ENCODE measurements at places on chromosomes 1 and 21. TPM values are rescaled to one million over a fixed set of nuclear protein-coding genes. Genes with fewer than 3 reads are reported as not detected.

- peaks cover 67% of the 10 kb centered on the region for H3K4me1 ChIP-seq
- no peak overlapping the region for H3K4me3 ChIP-seq
- H3K27me3 ChIP-seq: no peaks in the 10 kb centered on the region
- no peak overlapping the region for H3K27ac ChIP-seq
Observed at GRCh38 chr1:156510709-156511108, 10.1 kb upstream of the MEF2D start.

DNA sequence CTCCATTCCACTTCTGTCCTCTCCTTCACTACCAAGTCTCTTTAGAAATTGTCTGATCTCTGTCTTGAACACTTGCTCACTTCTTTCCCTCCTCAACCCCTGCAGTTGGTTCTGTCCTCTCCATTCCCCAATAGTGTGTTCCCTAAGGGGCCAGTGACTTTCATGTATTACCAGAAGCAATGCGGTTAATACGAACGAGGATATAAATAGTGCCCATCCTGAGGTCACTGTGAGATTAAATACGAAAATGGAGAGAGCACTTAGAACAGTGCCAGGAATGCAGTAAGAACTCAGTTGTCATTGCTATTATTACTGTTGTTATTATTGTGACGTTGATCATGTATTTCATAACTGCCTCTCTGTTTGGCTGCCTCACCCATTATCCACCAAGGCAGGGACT, 53.0 kb upstream of the ARTN start:
- DNase-seq: no peak
- H3K4me3 ChIP-seq: no peak overlapping the region
- no peaks in the 10 kb centered on the region for H3K27me3 ChIP-seq
- no peaks in the 10 kb centered on the region for H3K36me3 ChIP-seq

DNA sequence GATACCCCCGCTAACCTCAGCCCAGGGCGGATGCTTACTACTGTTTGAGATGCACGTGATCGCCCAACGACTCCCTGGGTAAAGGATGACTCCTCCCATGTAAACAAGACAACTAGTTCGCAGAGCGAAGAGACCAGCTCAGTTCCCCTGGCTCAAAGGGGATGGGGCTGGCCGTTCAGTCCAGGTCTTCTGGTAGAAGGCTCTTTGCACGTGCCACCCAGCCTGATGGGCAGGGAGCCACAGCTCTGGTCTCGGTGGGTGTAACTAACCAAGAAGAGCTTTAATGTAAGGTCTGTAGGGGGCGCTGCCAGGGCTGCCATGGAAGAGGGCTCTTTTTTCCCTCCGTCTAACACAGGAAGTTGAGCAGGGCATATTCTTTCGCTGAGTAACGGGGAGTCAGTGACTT, 49.4 kb upstream of the PARP1 start:
- peaks cover 22% of the 10 kb centered on the region for H3K4me1 ChIP-seq
- no peak overlapping the region for H3K27ac ChIP-seq
- peak overlapping the region; percentile 74 for H3K4me3 ChIP-seq
- H3K27me3 ChIP-seq: no peaks in the 10 kb centered on the region
- DNase-seq: peak; percentile 67

TTC22 gene
- 13.3 TPM for total RNA-seq

SPRR2D gene
- total RNA-seq: not detected

BTF3L4 gene
- total RNA-seq: 28.3 TPM

GRCh38 chr1:90591355-90591969, 125.6 kb downstream of the BARHL2 start:
- H3K4me3 ChIP-seq: no peak overlapping the region
- DNase-seq: no peak
- H3K4me1 ChIP-seq: no peaks in the 10 kb centered on the region
- H3K27ac ChIP-seq: no peak overlapping the region
- peaks cover 6% of the 10 kb centered on the region for H3K36me3 ChIP-seq

GUCA2A gene
- not detected for total RNA-seq

DNA sequence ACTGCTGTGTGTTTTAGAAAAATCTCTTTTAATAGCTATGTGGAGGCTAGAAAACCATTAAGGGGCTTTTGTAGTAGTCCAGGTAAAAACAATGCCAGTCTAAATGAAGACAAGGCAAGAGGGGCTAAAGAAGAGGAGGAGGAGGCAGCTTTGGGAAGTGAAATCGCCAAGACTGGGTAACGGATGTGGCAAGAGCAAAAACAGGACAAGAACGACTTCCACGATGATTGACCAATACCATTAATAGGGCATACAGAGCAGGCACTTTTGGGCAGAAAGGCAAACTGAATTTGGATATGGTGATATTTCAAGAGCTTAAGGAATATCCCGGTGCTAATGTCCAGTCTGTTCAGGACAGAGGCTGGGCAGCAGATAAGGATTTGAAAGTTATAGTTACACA, 22.0 kb downstream of the COA6 start:
- peaks cover 31% of the 10 kb centered on the region for H3K4me1 ChIP-seq
- no peak overlapping the region for H3K4me3 ChIP-seq
- DNase-seq: no peak
- no peaks in the 10 kb centered on the region for H3K27me3 ChIP-seq
- peaks cover 5% of the 10 kb centered on the region for H3K36me3 ChIP-seq

DNA sequence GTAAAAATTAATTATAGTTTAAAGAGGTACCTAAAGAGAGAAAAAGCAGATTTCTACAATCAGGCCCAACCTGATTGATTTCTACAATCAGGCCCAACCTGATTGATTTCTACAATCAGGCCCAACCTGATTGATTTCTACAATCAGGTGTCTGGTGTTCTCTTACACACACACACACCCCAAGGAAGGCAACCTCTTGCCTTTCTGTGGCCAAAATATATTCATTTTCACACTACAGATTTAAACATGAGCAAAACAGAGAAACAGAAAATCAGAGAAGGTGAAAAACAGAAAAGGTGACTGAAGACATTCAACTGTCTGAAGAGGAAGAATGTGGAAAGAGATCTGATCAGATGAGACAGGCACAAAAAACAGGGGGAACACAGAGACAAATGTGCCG, 104.5 kb downstream of the SMYD2 start:
- H3K27ac ChIP-seq: no peak overlapping the region
- H3K36me3 ChIP-seq: no peaks in the 10 kb centered on the region
- H3K4me1 ChIP-seq: peaks cover 50% of the 10 kb centered on the region

- H3K4me1 ChIP-seq: peaks cover 28% of the 10 kb centered on the region
- H3K27me3 ChIP-seq: peaks cover 46% of the 10 kb centered on the region
- DNase-seq: no peak
- no peak overlapping the region for H3K27ac ChIP-seq
- peak overlapping the region; percentile 76 for H3K4me3 ChIP-seq
Observed at GRCh38 chr1:26162220-26162709, 3.4 kb downstream of the FAM110D start.

GRCh38 chr1:15259622-15260007, 12.6 kb downstream of the FHAD1 start:
- H3K27me3 ChIP-seq: peaks cover 78% of the 10 kb centered on the region
- no peak overlapping the region for H3K4me3 ChIP-seq
- no peak for DNase-seq
- peaks cover 19% of the 10 kb centered on the region for H3K4me1 ChIP-seq
- H3K27ac ChIP-seq: no peak overlapping the region

DNA sequence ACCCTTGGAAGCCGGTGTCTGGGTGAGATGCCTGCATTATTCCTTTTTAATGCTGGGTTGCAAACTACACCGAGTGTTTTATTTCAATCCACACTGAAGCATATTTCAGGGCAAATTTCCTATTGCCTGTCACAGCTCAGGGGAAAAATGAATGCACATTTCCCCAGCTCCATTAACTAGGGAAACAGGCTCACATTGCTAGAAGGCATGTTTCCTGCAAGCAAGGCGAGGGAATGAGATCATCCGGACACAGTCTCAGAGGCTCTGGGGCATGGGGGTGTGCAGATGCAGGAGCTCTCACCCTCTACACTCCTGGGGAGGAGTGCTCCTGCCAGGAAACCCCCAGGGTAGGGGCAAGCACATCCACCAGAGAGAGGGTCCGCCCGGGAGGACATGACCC, 24.6 kb downstream of the SYT2 start:
- H3K4me1 ChIP-seq: no peaks in the 10 kb centered on the region
- H3K36me3 ChIP-seq: no peaks in the 10 kb centered on the region
- no peak overlapping the region for H3K4me3 ChIP-seq
- H3K27me3 ChIP-seq: peaks cover 24% of the 10 kb centered on the region

DNA sequence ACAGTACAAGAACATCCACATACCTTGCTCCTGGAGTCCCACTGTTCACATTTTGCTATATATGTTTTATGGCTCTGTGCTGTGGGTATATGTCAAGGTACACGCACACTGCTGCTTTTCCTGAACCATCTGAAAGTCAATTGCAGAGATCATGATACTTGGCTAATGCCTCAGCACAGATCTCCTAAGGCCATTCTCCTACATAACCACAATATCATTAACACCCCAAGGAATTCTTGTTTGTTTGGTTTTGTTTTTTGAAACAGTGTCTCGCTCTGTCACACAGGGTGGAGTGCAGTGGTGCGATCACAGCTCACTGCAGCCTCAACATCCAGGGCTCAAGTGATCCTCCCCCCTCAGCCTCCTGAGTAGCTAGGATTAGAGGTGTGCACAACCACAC, 16.0 kb downstream of the CTNNBIP1 start:
- no peak overlapping the region for H3K4me3 ChIP-seq
- peak overlapping the region; percentile 24 for H3K27ac ChIP-seq
- H3K27me3 ChIP-seq: no peaks in the 10 kb centered on the region
- peaks cover 27% of the 10 kb centered on the region for H3K4me1 ChIP-seq
- no peak for DNase-seq
- no peaks in the 10 kb centered on the region for H3K36me3 ChIP-seq

NPPA gene
- total RNA-seq: not detected

- no peaks in the 10 kb centered on the region for H3K27me3 ChIP-seq
- no peaks in the 10 kb centered on the region for H3K4me1 ChIP-seq
- H3K4me3 ChIP-seq: no peak overlapping the region
- H3K27ac ChIP-seq: no peak overlapping the region
- no peak for DNase-seq
Observed at GRCh38 chr1:95636897-95637296, 402.9 kb downstream of the RWDD3 start.

DNA sequence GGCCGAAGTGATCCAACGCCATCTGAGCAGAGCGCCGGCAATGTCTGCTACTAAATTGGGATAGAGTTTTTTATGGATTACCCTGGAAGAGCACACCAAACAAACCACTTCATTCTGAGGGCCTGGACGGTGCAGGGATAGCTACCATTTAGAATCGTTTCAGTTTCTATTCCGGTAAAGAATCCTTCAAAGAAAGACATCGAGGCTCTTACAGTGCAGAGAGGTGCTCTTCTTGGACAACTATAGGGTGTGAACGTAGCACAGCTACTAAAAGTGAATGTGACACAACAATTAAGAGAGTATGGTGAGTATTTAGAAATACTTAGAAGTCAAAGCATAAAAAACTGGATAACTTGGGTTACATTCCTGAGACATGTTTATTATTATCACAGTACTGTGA, 16.1 kb downstream of the HIVEP3 start:
- H3K36me3 ChIP-seq: peaks cover under 1% of the 10 kb centered on the region
- no peak for DNase-seq
- H3K4me1 ChIP-seq: peaks cover 83% of the 10 kb centered on the region
- no peaks in the 10 kb centered on the region for H3K27me3 ChIP-seq

CENPF gene
- 96.3 TPM for total RNA-seq

NBPF4 gene
- total RNA-seq: 0.31 TPM

GRCh38 chr1:203401199-203401877, 50.4 kb upstream of the FMOD start:
- H3K36me3 ChIP-seq: no peaks in the 10 kb centered on the region
- H3K4me3 ChIP-seq: no peak overlapping the region
- DNase-seq: no peak
- peaks cover 34% of the 10 kb centered on the region for H3K27me3 ChIP-seq

DNA sequence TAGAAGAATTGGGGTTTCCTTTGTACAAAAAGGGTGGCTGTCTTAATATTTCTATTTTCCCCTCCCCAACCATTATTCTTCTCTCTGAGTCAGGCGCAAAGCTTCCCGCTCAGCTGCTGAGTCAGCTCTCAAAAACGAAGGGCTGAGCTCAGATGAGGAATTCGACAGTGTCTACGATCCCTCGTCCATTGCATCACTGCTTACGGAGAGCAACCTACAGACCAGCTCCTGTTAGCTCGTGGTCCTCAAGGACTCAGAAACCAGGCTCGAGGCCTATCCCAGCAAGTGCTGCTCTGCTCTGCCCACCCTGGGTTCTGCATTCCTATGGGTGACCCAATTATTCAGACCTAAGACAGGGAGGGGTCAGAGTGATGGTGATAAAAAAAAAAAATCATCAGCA, 3.0 kb upstream of the TUFT1 start:
- H3K36me3 ChIP-seq: no peaks in the 10 kb centered on the region
- H3K4me1 ChIP-seq: peaks cover 23% of the 10 kb centered on the region
- no peak overlapping the region for H3K4me3 ChIP-seq
- peaks cover 9% of the 10 kb centered on the region for H3K27me3 ChIP-seq

DNA sequence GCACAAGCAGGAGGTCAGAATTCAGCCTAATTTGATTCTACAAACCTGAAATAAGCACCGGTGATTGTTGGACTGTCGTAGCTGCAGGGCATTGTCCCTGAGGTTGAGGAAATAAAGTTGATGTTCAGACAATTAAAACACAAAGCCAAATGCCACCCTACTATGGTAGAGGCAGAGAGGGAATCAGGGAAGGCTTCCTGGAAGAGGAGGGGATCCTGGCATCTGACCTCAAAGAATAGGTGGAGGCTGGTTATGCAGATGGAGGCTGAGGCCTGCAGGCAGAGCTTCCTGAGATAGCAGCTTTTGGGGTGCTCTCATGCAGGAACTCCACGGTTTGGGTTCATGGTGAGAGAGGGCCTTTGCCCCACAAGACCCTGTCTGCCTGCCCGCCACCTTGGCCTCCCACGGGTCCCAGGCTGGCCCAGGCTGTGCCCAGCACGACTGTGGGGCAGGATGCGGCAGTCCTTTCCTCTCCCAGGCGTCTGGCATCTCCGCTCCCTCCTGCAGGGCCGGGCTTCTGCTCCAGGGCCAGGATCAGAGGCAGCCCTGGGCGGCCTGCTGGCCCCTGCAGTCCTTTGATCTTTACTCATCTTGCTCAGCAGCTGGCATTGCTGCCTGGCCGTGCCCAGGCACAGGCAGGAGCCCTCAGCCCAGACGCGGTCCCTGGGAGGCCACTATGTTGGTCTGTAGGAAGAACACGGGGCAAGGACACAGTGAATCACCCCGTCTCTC, 134.1 kb upstream of the VAMP3 start:
- H3K27ac ChIP-seq: no peak overlapping the region
- H3K4me3 ChIP-seq: no peak overlapping the region
- no peak for DNase-seq
- H3K4me1 ChIP-seq: no peaks in the 10 kb centered on the region

DNA sequence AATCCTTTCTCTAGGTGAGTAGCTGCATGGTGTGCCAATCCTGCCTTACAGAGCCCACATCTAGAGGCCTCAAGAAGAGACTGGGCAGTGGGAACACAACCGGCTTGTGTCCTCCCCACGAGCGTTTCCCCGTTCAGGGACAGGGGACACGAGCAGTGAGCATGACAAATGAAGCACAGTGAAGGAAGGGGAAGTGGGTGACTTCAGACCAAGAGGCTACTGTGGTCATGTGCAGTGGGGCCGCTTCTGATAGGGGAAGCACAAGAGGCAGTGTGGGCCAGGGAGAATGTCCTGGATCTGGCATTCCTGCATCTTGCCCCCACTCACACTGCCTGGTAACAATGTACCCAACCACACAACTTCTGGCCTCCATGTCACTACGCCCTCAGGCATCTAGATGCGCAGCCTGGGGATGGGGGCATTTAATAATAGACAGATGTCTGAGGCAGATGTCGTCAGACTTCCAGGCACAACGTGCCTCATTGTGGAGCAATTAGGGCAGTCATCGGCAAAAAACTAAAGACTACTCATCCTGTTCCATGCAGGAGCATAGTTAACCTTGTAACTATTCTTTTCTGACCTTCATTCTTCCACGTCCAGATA, 155.6 kb upstream of the NBPF11 start:
- no peak overlapping the region for H3K4me3 ChIP-seq
- no peak overlapping the region for H3K27ac ChIP-seq
- H3K4me1 ChIP-seq: peaks cover 35% of the 10 kb centered on the region
- peaks cover 69% of the 10 kb centered on the region for H3K27me3 ChIP-seq
- no peak for DNase-seq

All from activated T-cell treated with anti-CD3 and anti-CD28 coated beads, Interleukin-2, amount 50 U/mL, for 72 hours (primary cell).